M059J (cell line): ENCODE measurements at places on chromosomes 12 and 14.

GRCh38 chr12:5921027-5921909, 23.8 kb downstream of the ANO2 start:
- DNase-seq = no peak

GRCh38 chr12:83889745-83890144, 1022.9 kb downstream of the SLC6A15 start:
- no peak for DNase-seq

- peak; percentile 49 for DNase-seq
Measured at GRCh38 chr12:117538032-117538690, 176.7 kb upstream of the NOS1 start.

DNA sequence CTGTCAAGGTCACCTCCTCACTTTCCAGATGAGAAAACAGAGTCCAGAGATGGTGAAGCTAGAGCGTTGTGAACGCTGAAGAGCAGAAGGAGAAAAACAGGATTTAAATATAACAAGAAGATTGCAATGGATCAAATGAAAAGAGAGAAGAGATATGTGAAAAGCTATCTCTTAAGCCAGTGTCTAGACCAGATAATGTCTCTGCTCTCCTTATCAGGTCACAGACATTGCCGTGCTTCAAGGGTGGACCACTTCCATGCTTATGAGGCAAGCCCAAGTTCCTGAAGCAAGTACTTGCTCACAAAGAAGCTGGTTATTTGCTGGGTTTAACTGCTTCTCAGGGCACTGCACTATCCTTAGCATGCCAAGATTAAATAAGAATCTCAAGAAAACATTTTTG, 31.6 kb upstream of the FRS2 start:
- DNase-seq = no peak

DNA sequence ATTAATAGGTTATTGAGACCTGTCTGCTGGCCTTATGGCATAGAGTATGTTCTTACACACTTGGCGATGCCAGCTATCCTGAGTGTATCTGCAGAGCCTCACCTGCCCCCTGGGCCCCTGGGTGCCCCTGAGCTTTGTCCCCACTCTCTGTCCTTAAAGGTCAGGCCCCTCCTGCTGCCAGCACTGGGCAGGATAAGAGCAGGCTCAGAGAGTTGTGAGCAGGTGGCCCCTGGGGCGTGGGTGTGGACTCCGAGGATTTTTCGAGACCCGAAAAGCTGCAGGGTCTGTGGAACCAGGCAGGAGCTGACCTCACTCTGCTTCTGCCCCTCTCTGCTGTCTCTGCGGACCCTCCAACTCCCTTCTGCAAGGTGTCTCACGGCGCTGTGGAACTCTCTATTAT, 8.2 kb downstream of the HIP1R start:
- no peak for DNase-seq

DNA sequence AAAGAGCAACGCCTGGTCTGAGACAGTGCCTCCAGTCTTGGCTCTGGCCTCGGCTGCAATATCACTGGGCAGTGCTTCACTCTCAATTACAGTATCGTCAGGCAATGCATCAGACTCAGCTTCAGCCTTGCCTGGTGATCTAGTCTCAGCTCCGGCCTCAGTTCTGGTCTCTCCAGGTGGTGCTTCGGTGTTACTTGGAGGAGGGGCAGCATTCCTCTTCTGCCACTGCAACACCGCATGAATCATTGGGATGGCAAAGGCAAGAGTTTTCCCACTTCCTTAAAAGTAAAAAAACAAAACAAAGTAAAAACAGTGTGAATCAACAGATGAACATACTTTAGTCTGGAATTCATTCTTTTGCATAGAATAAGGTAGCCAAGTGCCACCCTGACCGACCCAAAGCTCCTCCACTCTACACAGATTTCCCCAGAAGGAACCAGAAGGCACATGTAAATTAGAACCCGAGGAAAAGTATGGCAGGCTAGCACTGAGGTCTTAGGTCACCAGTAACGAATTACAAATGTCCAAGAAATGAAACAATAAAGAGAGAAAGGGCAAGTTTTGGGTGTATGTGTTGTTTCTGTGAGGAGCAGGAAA, 18.6 kb downstream of the DDX24 start:
- peak; percentile 78 for DNase-seq

GRCh38 chr12:19387161-19387560, 52.1 kb upstream of the AEBP2 start:
- no peak for DNase-seq

DNA sequence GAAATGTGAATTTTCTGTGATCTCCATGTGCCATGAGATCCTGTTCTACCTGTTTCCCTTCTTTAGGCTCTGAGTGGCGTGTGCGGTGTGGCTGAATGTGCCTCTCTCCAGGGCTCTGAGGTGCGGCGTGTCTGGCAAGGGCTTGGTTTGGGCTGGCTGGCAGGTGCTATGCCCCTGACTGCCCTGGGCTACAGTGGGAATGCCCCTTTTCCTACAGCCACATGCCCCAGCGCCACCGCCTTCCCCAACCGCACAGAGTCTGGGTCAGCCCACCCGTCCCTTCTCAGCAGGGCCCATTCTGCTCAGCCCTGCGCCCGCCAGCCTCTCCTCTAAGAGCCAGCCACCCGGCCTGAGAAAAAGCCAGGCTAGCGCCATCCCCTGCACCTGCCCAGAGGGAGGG, 24.7 kb downstream of the BTBD6 start:
- no peak for DNase-seq

DNA sequence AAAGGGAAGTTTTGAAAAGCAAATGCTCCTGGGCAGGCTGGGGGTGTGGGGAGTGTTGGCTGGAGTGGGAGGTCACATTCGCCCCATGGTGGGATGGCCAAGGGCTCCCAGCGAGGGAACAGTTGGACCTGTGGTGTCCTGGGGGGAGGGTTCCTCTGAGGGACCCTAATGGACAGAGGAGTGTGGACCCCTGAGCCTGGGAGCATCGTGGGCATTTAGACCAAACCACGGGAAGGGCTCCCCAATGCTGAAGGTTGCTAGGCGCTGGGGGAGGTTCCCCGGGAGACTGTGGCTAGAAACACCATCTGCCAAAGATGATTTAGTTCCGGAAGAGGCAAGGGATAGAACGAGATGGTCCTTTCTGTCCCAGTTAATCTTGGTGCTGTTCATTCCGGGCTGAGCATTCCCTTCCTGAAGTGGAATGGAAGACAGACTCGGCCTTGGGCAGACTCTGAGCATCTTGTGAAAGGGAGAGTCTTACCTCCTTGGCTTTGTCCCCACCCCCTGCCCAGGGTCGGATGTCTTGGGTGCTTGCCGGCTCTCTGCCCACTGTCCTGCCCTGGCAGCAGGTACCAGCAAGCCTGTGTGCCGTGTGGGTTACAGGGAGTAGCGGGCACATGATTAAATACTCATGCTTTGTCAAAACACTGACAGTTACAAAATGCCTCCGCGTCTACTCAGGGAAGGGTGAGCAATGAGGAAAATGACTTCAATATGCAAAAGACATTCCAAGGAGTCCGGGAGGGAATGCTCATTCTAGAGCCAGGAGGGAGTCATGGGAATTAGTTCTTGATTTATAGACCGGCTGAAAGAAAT, 215.9 kb downstream of the CACNA1C start:
- DNase-seq = peak; percentile 91

GRCh38 chr12:111984820-111985219, 28.1 kb downstream of the TMEM116 start:
- DNase-seq = no peak

GRCh38 chr14:48274826-48275225, 599.4 kb upstream of the MDGA2 start:
- no peak for DNase-seq

- DNase-seq = peak; percentile 62
Measured at GRCh38 chr14:100297320-100298300, 8.6 kb downstream of the SLC25A29 start.

GRCh38 chr14:70173569-70173968, 15.2 kb downstream of the SLC8A3 start:
- no peak for DNase-seq

DNA sequence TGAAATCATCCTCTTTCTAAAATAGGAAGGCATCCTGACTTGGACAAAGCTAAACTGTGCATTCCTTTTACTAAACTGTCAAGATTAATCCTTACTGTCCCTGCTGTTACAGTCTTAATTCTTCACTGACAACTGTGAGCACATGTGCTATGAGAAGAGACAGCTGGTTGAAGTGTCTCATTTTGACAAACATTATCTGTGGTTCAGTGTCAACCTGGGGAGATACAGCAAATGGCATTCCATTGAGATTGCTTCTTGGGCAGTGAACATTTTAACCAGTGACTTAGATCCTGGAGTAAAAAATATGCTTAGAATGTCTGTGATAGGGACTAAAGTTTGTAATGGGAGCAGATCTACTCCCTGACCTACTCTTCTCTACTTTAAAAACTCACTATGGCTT, 552.6 kb upstream of the ATP2B1 start:
- no peak for DNase-seq

DNA sequence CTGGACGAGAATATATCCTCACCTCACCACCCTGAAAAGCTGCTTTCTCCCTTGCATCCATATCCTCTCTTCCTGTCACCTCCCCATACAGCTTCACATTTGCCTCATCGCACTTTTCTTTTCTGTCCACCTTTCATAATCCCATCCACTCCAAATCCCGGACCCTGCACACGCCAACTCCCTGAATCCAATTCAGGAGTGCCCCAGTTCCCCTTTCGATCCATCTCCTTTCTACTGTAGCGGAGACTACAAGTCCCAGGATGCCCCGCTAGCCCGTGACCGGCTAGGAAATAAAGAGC, 2.5 kb downstream of the TMEM253 start:
- no peak for DNase-seq

- peak; percentile 68 for DNase-seq
Measured at GRCh38 chr12:15534322-15534721, 212.0 kb downstream of the PTPRO start.

DNA sequence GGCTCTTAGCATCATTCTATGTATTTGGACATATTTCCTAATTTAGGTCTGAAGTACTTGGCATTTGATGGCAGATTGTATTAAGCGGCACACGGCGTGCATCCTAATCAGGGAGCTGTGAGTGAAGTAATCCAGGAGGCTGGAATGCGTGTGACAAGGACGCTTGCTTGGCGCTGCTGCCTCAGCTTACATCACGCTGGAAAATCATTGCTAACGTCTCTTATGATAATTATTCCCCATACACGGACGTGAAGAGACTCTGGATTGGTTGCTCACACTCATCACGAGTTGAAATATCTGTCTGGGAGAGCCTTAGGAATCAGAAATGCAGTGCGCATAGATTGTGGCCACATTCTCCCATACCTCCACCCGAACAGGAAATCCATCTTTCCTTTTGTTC, 85.3 kb downstream of the FBXW8 start:
- no peak for DNase-seq

DNA sequence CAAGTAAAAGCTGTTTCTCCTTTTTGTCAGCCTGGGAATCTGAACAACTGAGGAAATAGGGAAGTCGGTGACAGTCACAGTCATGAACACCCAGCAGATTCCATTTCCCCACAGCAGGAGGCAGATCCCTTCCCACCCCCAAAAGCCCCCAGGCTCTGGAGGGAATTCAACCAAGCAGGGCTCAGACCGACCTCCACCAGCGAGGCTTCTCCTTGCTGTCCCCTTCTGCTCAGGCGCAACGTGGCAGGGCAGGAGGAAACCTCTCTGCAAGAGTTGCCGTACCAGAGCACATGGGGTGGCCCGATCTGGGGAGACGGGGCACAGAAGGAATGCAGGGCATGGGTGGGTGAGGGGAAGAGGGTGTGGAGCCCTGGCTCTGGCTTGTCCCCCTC, 319 bp downstream of the GALNT6 start:
- DNase-seq = peak; percentile 27

GRCh38 chr14:79585845-79586244, 625.5 kb downstream of the DIO2 start:
- peak; percentile 76 for DNase-seq

- DNase-seq = no peak
Measured at GRCh38 chr12:113221997-113222729, 899 bp downstream of the TPCN1 start.

DNA sequence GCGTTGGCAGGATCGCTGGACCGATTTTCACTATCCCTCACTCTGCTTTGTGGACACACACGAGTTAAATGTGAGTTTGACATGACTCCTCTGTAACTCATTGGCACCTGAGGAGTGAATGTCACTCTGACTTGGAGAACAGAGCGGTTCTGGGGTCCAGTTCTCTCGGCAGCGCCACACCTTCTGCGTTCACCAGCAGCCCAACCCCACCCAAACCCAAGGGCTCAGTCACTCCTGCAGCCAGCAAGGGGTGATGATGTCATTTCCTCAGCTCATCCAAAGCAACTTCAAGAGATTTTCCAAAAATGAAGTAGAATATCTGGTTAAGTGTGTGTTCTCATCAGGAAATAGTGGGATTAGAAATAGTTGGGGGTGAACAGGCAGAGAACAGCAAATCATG, 36.3 kb downstream of the ADGRD1 start:
- no peak for DNase-seq

- DNase-seq = no peak
Measured at GRCh38 chr12:27282754-27283153, 38.7 kb downstream of the STK38L start.

GRCh38 chr12:108530161-108530560, 15.1 kb downstream of the FICD start:
- no peak for DNase-seq

DNA sequence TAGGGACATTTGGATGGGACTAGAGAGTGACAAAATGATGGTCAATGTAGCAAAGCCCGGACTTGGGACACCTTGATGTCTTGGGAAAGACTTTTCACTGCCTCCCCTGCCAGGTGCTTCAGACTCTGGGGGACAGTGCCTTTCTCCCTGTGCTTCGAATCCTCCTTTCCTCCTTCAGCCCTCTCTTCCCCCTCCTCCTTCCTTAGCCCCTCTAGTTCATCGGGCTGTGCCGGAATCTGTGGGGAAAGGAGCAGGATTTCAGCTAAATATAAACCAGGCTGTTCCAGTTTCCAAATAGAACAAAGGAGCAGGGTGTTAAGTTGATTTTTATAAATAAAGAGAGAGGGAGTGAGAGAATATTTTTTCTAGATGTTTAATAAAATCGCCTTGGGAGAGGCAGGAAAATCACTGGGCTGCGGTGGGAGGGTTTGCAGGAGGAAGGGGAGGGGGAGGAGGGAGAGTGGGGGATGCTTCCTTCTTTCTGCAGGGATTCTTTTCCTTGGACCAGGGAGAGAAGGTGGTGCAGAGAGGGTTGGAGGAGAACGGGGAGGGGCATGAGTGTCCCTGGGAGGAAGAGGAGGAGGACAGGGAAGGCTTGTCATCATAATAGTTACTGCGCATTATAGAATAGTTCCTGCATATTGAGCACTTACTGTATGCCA, 21.3 kb upstream of the CABP1 start:
- DNase-seq = no peak

GRCh38 chr14:52730709-52731111, 744 bp downstream of the STYX start:
- no peak for DNase-seq

GRCh38 chr12:29889737-29890136, 106.0 kb upstream of the TMTC1 start:
- DNase-seq = peak; percentile 33

- no peak for DNase-seq
Measured at GRCh38 chr14:68131907-68132306, 312.3 kb downstream of the RAD51B start.

- DNase-seq = no peak
Measured at GRCh38 chr12:113287899-113288282, 47.0 kb downstream of the SLC8B1 start.

DNA sequence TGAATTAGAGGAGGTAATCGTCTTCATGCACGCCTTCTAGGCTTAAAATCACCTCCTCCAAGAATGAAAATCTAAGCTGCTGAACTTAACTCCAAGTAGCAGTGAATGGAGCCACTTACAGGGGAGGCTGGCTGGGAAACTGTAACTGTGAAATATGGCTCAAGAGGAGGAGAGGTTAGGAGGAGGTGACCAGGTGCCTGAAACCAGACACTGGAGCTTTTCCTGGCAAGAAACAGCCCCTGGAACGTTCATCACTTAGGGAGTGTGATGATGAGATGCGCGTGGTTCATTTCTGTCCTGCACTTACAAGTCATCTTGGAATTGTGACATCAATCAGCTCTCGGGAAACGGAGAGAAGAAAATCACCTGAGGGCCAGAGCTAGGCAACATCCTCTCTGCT, 62.3 kb upstream of the TMEM132C start:
- DNase-seq = no peak
